ENCODE measurements at places on chromosomes 11 and 22.
A peak's percentile ranks its signal among the peaks of the same experiment; 100 is the strongest.

DNA sequence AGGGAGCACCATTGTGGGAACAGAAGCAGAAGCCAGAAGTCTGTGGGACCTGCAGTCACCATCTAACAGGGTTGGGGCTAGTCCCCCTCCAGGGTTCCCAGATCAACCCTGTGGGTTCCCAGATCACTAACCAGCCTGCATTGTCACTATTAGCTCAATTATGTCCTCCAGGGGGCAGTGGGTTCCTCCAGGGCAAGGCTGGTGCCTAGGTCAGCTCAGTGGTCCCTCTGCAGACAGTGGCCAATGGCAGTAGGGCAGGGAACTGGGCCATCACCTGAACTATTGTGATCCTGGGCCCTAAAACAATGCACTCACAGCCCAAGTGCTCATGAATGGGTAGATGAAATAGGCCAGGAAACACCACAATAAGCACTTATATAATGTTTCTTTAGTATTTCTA is 18.8 kb upstream of the PRSS23 start:
- no peak for DNase-seq

DNA sequence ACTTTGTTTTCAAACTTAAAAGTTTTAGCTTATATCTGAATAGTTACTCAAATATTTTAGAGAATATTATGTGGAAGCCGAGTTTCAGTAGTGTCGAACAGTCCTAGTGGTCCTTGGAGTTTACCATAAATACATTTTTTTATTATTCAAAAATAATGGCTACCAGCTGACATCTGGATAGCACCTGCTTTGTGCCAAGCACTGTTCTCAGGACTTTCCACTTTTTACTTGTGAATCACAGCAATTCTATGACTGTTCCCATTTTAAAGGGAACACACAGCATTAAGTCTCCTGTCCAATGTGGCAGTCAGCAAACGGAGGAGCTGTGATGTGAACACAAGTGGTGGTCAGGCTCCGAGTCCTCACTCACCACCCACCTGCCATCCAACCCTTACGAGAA is 4.0 kb upstream of the SCGB2A1 start:
- DNase-seq = no peak

- no peak for DNase-seq
Observed at GRCh38 chr11:124896821-124897391, 759 bp downstream of the ROBO4 start.

- DNase-seq = no peak
Observed at GRCh38 chr11:1917523-1918435, 1.7 kb upstream of the TNNT3 start.

GRCh38 chr11:112616327-112617097 is 344.7 kb upstream of the NCAM1 start:
- DNase-seq = no peak

- no peak for DNase-seq
Observed at GRCh38 chr11:126474220-126474619, 118.7 kb downstream of the ST3GAL4 start.

DNA sequence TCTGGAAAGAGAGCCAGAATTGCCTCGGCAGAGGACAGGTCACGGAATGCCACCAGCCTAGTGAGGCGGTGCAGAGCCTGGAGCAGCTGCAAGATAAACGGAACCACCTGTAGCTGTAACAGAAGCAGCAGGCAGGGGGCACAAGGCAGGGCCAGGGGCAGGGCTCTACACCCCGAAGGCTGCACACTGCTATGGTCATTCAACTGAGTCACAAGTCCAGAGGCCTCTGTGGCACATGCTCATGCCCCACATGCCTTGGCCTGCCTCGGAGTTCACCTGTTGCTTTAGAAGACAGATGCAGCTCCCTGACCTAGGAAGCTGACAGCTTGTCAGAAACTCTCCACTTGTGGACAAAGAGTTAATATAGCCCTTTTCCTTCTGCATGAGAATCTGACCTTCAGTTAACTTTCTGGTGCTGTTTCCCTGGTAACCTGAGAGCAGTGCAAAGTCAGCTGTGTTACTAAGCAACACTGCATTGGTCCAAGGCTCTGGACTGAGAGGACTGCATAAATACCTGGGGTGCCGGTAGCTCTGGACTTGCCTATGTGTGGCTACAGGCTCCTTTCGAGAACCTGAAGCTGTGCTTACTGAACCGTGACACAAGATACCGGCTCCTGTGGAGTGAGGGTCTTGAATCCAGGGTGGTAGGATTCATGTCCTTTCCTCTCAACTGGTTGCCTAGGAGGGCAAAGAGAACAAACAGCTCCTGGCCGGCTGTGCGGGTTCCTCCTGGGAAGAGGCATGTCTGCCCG is 10.5 kb downstream of the COMMD9 start:
- no peak for DNase-seq

DNA sequence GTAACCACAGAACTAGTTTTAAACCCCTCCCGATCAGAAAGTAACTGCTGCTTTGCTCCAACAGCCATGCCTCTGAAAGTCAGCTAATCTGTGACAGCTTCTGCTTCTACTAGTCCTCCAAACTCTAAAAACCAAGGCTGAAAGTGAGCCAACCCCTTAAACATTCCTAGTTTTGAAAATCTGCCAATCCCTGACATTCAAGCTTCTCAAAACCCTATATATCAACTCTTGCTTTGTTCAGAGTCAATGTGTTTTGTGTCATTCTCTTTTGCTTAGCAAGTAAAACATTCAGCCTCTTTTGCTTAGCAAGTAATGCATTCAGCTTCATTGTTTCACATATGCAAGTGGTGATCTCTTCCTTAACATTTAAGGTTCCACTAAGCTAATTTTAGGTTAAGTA is 56.9 kb downstream of the ATG16L2 start:
- no peak for DNase-seq

- DNase-seq = no peak
Observed at GRCh38 chr11:124867700-124868099, 2.5 kb downstream of the ROBO3 start.

- no peak for DNase-seq
Observed at GRCh38 chr22:48204296-48204695, 1441.8 kb downstream of the TBC1D22A start.

GRCh38 chr22:45454275-45454674 is 40.8 kb downstream of the RIBC2 start:
- DNase-seq = no peak

DNA sequence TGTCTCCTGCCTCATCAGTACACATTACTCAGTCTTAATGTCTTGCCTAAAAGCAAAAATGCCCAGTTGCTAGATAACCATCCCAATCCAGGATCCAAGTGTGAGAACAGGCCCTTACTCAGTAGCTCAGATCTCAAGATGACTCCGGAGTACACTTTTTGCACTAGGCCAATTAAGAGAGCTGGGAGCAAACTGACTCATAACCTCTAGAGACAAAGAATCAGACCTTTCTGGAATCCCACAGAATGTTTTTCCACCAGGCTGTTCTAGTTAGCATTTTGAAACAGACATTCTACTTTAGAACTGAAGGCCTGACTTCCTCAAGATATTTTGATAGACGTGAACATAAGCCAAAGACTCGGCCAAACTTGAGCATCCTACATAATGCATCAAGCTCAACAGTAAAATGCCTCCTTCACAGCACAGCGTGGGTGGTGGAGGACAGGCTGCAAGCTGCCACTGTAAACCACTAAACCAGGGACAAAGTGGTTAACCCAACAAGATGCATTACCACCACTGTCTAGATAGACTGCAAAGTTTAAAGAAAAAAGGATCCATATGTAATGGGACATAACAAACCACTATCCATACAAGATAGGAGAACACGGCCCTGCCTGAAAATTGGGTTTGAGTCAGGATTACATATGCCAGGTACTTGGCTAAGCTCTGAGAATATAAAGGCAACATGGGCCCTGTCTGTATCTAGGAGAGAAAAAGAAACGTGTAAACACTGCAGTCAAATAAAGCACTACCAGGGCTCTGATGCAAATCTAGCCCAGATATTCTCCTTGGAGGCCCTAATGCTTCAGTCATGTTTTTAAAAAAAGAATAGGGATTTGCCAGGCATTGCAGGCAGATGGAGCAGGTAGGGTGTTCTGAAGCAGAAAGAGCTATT is 48.3 kb downstream of the MYH9 start:
- DNase-seq = no peak

DNA sequence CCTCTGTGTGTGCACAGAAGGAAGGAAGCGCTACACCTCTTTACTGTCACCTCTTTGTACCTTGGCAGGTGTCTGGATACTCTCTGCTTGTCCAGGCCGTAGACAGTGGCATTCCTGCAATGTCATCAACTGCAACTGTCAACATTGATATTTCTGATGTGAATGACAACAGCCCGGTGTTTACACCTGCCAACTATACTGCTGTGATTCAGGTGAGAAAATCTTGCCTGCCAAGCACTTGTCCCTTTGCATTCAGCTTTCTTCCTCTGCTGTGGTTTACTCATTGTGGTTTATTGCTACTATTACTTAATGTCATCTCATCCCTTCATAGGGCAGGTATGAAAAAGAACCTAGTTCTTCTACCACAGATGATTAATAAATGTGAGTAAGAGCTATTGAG is 131.9 kb upstream of the MTNR1B start:
- DNase-seq = no peak

GRCh38 chr11:3026803-3027202 is 30.4 kb downstream of the CARS1 start:
- no peak for DNase-seq

GRCh38 chr11:93542811-93543229 is 371 bp downstream of the SMCO4 start:
- no peak for DNase-seq

- no peak for DNase-seq
Observed at GRCh38 chr22:27768027-27768653, 33.4 kb downstream of the MN1 start.

DNA sequence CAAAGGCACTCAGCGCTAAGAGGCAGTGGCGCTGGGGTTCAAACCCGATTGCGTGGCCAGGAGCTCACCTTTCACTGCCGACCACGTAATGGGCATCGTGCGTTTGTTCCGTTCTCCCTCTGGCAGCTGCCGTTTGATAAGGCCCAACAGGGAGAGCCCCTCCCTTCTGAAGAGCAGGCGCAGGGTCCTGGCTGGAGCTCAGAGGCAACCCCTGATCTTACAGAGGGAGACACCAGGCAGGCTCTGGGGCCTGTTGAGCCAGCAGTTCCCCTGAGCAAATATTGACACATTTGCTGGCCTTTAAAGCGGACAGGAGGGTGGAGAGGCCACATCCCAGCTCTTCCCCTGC is 11.7 kb upstream of the C1QTNF6 start:
- DNase-seq = no peak

- DNase-seq = no peak
Observed at GRCh38 chr11:533586-534395, 1.6 kb downstream of the HRAS start.

- no peak for DNase-seq
Observed at GRCh38 chr11:64933213-64933934, 2.3 kb downstream of the GPHA2 start.

DNA sequence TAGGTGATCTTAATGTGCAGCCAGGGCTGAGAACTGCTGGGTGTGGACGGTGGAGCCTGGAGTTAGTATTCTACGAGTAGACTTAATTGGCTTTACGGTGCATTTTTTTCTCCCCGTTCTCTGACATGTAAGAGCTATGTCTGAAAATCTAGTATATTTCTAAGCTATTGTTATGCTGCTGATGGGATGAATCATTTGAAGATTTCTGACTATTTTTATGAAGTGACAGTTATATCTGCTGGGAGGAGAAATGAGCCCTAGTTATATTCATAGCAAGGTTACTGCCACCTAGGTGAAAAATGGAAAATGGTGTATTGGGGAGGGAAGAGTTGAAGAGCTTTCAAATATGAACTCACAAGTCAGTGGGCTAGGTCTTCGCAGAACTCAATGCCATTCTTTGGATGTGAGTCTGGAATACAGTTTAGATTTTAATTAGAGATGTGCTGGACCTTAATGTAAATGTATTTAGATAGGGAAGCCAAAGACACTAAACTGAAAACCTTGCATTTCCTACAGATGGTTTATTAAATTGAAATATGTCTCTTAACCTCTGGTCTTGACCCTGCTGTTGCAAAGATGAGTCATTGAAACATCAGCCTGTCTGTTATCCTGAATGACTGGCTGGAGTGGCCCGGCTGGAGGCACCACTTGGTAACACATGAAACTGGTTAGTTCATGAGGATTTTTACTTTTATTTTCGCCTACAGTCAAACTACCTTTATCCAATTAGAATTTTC is 293.7 kb downstream of the DDX10 start:
- no peak for DNase-seq

- no peak for DNase-seq
Observed at GRCh38 chr11:114060392-114061047, 1.0 kb downstream of the ZBTB16 start.

GRCh38 chr11:28483072-28483867 is 375.1 kb downstream of the METTL15 start:
- DNase-seq = no peak

GRCh38 chr11:93067881-93068390 is 98.5 kb downstream of the MTNR1B start:
- no peak for DNase-seq

DNA sequence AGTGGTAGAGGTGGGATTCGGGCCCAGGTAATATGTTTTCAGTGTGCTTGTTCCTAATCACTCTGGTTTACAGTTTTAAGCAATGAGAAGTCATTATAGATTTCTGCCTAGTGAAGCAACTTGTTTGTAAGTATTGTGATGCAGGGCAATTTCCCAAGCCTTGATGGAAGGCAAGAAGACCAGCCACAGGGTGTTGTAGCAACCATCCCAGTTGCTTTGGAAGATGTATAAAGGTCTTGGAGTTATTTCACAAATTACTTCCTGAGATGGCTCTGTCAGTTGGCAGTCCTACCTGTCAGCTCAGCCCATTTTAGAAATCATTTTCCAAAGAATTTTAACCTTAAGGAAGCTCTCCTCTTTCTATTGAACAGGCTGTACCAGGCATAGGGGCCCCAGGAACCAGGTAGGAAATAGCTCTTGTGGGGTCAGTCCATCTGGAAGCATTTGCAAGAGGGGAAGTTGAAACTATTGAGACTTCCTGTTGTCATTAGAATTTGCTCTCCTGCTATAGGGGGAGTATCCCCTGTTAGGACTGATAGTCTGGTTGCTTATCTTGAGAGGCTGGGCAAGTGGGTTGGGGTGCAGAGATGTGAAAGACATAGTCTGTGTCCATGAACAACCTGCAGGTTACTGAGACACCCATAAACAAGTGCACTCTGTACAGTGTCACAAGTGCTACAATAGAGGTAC is 47.9 kb downstream of the STIM1 start:
- no peak for DNase-seq

GRCh38 chr11:35391922-35392688 is 27.3 kb downstream of the SLC1A2 start:
- DNase-seq = peak; percentile 83

GRCh38 chr11:119624102-119624615 is 104.8 kb downstream of the NECTIN1 start:
- no peak for DNase-seq
